WERI-Rb-1 (cell line): ENCODE measurements at places on chromosomes 16 and 17.

GRCh38 chr16:64724339-64724738, 397.5 kb downstream of the CDH11 start:
- no peak for DNase-seq

DNA sequence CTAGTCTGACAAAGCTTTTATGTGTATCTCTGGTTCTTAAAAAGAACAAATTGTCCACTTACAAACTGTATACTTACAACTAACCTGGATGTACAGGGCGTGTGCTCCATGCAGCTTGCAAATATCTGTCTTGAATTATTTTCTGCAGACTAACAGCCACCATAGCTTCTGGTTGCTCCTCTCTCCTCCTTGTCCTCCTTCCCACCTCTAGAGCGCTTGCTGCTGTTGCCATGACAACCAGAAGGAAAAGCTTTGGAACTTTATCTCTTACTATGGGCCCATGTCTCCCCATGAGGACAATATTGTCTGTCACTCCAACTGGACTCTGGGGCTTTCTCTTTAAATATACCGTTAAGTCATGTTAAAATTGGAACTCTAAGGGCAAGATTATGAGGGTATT, 71.5 kb upstream of the DHX40 start:
- no peak for DNase-seq

DNA sequence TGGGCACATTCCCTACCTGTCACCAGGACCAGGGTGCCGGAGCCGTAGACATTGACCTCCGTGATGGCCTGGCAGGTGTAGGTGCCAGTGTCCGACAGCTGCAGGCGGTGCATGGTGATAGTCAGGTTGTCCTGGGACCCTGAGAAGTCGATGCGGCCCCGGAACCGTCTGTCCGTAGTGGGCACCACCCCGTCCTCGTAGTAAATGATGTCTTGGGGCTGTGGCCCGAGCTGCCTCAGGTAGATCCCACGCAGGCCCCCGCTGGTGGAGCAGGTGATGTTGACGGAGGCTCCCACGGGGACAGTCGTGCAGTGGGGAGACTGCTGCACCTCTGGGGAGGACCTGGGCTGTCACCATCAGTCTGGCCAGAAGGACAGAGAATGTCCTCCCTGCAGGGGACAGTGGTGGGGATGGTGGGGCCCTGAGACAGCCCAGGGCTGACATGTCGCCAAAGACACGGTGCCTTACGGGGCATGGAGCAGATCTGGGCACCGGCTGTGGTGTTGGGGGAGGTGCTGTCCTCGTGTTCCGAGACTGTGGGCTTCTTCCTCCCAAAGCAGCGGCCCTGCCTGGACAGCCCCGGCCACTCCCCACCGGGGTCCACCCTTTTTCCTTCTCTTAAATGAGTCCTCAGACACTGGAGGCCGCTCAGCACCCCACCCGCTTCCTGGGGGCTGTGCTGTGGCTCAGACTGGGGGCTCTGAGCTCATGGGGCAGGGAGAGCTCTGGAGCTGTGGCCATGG, 586 bp downstream of the CD7 start:
- no peak for DNase-seq

DNA sequence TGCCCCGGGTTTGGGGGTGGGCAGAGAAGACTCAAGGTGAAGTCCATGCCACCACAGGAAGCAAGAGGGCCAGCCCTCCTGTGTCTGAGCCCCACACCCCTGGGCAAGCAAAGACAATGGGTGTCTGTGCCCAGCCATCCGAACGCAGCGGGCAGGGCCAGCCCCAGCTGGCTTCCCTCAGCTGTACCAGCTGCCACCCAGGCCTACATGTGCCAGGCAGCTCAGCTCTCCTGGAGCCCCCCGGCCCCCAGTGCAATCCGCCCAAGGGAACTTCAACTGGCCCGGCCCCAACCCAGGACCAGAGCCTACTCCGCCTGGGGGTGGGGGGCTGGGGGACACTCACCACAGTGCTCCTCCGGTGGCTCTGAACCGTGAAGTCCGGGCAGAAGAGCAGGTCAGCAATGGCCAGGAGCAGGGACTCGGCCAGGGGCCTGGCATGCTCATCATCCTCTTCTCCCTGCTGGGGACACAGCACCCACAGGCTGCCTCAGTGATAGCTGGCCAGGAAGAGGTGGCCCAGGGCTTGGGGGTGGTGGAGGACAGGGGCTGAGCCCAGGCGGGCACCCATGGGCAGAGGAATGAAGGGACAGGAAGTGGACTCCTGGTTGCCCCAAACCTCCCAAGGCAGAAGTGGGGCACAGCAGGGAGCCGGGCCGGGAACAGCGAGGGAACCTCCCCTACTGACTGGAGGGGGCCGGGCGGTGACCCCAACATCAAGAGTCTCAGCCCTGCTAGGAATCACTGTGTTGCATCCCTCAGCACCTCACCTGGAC, 9.8 kb downstream of the HID1 start:
- no peak for DNase-seq

- peak; percentile 75 for DNase-seq
Observed at GRCh38 chr16:30112197-30113030, 923 bp downstream of the GDPD3 start.

DNA sequence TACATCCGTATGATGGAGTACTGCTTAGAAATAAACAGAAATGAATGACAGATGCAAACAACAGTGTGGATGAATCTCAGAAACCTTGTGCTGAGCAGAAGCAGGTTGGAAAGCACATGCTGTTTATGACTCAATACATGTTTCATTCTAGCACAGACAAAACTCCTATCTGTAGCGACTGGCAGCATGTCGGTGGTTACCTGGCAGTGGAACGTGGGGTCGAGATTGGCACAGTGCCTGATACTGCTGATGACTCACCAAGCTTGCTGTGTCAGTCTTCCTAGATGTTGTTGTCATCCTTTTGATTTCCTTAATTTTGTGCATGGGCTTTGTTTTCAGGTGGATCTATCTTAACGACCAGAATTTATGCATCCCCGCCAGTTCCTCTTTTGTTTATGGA, 62.1 kb downstream of the GAN start:
- DNase-seq, result no peak

- DNase-seq, result peak; percentile 98
Observed at GRCh38 chr17:61927208-61928100, at the start of gene INTS2. Gene INTS2, minus strand, starts transcription at chr17:61927982. Its CDS starts 1,338 bp downstream, at chr17:61926644.
